ENCODE measurements at places on chromosomes 12 and 14.
A peak's percentile ranks its signal among the peaks of the same experiment; 100 is the strongest.

GRCh38 chr12:45415393-45415817, 199.5 kb downstream of the ANO6 start:
- no peak for DNase-seq

GRCh38 chr14:69129264-69129880, 23.5 kb downstream of the DCAF5 start:
- peak; percentile 74 for DNase-seq

DNA sequence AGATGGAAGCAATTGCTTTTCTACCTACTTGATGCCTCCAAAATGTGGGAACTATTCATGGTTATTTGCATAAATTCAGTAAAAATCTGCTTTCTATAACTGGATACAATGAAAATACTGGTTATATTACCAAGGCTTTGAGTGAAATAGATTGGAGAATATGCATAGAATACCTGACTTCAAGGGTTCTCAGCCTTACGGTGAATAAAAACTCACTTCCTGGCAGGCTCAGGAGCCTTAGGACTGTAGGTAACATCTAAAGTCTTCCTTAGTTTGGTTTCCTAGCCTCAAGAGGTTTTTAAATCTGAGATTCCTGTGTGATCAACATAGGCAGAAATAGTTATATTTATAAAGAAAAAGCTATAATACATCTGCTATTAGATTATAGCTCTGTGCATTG, 158.6 kb downstream of the SLC41A2 start:
- DNase-seq, result no peak

DNA sequence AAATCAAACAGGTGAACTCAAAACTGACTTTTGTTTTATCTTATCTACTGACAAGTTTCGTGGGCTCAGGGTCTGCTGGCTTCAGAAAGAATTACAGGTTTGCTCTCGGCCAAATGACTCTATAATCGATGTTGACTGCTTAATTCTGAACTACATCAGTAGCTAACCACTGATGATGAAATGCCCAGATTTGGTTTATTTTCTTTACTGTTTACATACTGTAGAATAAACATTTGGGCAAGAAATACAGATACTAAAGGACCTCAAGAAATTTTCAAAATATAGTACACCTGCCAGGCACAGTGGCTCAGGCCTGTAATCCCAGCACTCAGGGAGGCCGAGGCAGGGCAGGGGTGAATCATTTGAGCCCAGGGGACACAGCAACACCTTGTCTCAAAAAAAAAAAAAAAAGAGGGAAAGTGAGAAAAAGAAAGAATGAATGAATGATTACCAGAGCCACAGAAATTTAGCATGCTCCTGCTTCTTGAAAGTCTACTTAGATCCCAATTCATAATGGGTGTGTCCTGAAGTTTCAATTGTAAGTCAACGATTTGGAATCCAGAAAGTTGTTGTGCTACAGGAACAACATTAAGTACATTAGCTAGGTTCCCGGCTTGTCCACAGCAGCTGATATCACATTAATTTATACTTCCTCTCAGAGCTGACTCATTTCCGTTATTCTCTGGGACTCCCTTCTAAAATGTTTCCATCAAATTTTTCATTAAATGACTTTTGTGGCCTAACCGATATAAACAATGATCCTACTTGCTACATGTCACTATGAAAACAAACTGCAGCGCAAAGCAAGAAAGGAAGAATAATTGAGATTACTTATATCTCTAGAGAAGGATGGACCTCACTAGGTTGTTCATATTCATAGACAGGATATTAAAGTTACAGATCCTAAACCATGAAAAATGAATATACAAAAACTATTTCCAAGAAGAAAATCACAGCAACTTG, 134.3 kb downstream of the MED13L start:
- no peak for DNase-seq

DNA sequence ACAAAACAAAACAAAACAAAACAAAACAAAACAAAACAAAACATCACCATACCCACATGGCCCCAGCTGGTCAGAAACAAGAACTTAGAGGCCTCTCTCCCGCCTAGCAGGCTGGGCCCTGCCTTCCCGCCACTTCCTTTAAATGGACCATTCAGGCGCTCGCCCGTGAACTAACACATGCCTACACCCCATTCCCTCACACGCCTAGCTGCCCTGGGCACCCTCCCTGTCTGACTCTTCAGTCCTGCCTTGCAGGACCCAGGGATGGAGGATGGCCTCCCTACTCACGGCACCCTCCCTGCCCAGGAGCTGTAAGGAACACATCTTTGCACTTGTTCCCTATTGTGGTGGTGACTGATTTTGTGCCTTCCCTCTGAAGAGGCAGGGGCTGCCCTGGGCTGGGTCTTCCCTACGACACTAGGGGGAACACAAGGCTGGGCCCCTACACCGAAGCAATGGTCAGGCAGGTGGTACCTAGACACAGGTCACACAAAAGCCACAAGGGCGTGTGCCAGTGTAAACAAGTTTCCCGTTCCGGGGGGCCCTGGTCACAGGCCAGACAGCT, 21.5 kb downstream of the P2RX2 start:
- DNase-seq, result no peak

GRCh38 chr14:22386924-22387775, 201.9 kb downstream of the DAD1 start:
- peak; percentile 90 for DNase-seq

- peak; percentile 84 for DNase-seq
Observed at GRCh38 chr12:85468356-85469157, 188.5 kb downstream of the ALX1 start.

DNA sequence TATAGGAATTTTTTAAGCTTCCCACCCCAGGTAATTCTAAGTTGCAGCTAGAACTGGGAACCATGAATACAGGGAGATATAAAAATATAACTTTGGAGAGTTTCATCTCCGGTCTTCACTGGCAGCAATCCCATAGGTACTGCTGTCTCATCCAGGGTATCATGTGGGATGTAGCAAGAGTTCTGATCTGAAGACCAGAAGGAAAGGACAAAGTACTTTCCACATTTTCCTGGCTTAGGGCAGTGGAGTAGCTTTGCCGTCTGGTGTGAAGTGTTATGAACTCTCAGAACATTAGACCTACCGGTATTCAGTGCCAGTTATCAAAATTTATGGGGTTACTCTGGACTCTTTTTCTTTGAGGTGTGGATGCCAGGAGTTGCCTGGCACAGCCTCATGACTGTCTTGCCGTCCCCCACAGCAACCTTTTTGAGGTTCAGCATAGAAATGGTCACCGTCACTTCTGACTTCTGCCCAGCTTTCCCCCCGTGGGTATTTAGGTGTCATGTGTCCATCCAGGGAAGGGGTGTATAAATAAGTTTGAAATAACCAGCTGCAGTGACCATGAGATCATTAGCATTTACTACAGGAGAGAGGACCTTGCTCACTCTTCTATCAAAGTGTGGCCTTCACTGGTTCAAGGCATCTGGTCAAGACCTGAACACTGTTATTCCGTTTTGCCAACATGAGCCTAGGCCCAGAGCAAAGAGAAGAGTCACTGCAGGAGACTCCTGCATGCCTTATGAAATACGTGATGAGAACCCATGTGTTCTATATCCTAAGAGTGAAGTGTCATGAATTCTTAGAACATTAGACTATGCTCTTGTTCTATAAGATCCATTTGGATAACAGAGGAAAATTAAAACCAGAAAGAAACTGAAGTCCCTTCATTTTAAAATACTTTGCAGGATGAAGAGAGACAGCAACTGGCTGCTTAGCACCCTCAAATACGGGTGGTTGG, 22.2 kb downstream of the TMEM233 start:
- DNase-seq, result no peak

- DNase-seq, result peak; percentile 22
Observed at GRCh38 chr12:95820096-95820703, 29.6 kb upstream of the NTN4 start.

GRCh38 chr12:121812320-121812871, 8.6 kb downstream of the SETD1B start:
- DNase-seq, result no peak

- no peak for DNase-seq
Observed at GRCh38 chr14:30553311-30553989, 5.5 kb upstream of the G2E3 start.

DNA sequence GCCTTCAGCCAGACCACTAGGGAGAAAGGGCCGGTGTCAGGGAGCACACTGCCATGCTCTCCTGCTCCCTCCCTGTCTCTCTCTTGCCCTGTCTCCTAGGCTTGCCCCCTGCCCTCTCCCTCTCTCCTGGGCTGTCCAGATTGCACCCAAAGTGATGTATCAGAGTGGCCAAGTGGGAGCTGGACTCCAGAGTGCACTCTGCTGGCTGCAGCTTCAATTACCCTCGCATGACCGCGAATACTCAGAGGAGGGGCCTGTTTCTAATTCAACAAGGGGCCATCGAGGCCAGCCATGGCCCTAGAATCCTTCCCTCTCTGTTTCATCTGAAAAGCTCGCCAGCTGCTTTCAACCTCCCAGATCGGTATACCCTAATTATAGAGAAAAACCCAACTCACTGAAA, 206.4 kb upstream of the FKBP4 start:
- no peak for DNase-seq

GRCh38 chr12:18752947-18753346, 15.0 kb downstream of the CAPZA3 start:
- no peak for DNase-seq

DNA sequence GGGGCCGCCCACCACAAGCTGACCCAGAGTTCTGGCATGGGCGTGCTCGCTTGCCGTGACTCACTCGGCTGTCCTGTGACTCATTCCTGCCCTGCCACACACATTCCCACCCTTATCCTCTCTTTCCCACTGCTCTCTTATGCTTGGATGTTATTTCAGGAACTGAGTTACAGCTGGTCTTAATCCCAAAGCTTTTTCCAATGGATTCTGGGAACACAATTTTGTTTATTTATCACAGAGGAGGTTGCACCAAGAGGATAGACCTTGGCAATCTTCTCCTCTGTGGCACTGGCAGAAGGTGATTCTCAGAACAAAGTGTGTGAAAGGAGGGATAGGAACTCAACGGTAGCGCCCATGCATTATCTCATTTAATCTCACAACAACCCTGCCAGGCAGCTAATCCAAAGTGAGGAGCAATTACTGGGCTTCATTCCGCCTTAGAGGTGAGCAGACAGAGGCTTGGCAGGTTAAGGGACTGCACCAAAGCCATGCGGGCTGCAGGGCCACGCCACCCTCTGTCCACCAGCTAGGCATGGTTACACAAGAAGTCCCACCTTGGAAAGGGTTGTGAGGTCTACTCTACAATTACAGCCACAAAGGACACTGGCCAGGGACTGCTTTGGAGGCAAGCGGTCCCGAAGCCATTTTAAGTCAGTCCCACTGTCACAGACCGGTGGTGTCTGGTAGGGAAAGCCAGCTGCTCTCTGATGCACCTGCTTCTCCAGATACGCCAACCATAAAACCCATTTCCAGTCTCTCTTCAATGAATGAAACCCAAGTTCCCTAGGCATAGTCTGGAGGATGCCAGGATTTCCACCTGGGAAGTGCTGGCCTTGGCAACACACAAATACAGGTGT, 32.9 kb downstream of the SYNE3 start:
- no peak for DNase-seq

GRCh38 chr14:105053421-105053820, 11.8 kb downstream of the GPR132 start:
- no peak for DNase-seq

DNA sequence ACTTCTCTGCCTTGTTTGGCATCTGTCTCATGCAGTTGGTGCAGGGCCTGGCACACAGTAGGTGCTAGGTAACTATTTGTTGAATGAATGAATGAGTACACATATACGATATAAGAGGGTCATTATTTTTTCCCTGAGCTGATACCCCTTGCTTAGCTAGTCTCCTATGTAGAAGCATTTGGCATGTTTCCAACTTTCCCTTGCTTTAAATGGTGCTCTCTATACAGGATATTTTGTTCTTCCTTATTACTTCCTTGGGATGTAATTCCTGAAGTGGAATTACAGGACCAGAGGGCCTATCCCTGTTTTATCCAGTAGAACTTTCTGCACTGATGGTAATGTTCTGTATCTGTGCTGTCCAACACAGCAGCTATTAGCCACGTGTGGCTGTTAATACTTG, 250.1 kb upstream of the PWP1 start:
- DNase-seq, result no peak

GRCh38 chr12:57215668-57216013, 953 bp upstream of the NXPH4 start:
- DNase-seq, result no peak

DNA sequence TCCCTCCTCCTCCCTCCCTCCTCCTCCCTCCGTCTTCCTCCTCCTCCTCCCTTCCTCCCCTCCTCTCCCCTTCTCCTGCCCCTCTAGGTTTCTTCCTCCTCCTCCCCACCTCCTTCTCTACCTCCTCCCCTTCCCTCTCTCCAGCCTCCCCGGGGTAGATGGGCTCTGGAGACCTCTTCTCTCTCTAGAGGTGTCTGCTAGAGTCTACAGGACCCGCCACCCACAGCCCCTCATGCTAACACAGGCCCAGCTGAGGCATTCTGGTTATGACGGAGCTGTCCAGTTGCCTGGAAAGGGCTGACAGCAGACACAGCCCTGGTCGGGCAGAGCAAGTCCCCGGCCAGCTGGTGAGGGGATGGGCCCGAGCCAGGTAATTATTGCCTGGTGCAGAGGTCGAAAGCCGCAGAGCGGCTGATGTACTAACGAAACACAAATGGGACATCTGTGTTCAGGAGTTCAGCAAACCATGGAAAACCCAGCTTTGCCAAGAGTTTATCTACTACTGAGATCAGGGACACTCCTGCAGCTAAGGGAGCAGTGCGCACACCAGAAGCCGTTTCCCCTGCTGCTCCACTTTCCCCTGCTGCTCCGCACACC, 96.2 kb downstream of the PAPOLA start:
- no peak for DNase-seq

DNA sequence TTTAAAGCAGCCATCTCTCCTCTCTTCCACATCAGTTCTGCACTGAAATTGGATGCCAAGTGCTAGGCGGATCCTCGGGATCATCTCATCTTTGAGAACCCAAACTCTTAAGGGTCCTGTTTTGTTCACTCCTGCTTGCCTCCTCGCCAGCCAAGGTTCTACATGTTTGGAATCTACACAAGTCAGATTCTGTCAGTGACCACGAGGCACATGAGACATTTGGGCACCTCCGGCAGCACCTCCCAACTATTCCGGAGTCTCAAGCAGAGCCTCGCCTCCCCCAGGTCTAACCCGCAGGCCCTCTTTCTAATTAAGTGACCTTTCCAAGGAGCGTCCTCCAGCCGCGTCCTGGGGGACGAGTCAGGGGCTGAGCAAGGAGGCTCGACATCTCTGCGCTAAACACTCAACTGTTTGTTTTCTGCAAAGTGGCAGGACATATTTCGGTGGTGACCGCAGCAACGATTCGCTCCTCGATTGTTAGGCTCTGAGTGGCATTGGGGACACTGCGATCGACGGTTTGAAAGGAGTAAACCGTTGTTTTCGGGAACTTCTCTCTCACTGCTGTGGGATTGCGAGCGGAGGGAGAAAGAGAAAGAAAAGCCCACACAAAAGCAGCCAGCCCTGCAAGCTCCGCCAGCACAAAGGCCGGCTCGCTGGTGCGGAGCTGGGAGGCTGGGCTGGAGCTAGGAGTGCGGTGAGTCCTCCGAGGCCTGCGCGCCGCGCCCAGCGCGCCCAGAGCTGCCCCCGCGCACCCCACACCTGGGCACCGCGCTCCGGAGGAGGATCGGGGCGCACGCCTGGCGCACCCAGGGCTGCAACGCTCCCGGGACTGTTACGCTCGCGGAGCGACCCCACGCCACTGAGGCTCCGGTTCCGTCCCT, 640 bp downstream of the ARMH4 start:
- peak; percentile 33 for DNase-seq
